H4 (cell line): ENCODE measurements at places on chromosomes 4 and X.

DNA sequence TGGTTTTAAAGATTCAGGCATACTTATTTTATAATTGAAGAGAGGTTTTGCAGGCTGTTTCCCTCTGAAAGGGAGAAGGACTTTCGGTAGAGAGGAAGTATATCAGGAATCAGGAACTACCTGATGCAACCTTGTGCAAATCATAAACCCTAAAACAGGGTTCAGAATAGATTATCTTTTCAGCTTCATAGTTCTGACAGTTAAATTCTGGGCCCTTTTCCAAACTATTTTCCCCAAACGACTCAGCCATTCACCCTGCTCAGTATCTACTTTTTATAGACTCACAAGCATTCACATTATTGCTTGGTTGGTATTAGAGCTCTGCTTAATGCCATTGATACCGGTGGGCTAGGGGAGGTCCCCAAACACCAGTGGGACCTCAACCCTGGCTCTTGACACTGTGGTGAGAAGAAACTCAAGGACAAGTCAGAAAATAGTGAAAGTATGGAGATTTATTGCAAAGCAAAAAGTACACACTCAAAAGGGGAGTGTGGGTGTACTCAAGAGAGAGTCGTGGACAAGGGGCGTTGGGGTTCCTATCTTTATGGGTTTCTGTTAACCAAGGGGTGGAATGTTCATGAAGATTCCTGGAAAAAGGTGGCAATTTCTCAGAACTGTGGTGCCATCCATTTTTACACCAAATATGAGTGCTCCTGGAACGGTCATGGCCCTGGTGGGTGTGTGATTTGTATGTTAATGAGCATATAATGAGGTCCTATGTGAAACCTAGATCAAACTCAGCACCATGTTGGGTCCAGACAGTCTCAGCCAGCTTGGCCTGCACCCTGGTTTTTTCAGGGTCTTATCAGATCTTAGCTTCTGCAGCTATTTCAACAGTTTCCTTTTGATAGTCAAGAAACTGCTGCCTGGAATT, 238.3 kb downstream of the DCLK2 start:
- DNase-seq = no peak

- no peak for DNase-seq
Measured at GRCh38 chr4:123301923-123302322, 94.7 kb upstream of the SPRY1 start.

DNA sequence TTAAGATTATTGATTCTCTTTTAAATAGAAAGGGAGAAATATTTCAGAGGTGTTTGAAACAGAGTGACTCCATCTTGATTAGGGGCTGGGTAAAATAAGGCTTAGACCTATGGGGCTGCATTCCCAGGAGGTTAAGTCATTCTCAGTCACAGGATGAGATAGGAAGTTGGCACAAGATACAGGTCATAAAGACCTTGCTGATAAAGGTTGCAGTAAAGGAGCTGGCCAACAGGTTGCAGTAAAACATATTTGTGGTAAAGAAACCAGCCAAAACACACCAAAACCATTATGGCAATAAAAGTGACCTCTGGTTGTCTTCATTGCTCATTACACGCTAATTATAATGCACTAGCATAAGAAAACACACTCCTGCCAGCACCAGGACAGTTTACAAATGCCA, 165.0 kb downstream of the SPIN4 start:
- DNase-seq = peak; percentile 18

- no peak for DNase-seq
Measured at GRCh38 chr4:7650606-7651385, 216.1 kb upstream of the PSAPL1 start.

DNA sequence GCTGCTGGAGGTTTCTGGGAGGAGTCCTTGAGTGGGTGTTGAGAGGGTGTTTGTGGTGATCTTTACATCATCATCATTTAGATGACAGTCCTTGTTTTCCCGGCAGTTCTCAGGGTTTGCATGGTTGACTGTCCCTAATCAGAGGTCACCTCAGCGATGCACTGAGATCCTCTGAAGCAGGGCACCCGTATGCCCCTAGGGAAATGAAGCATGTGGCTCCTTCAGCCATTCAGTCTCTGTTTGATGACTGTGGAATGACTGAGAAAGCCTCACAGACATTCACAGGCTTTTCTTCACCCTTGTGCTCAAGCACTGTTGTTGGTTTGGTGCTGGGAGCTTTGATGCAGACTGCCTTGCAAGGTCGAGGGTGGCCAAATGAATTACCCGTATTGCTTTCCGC, 474.7 kb downstream of the SPRY1 start:
- DNase-seq = no peak
